ENCODE measurements at places on chromosomes 12 and 14.

- no peak for DNase-seq
Observed at GRCh38 chr12:75550401-75551240, 39.2 kb upstream of the KRR1 start.

DNA sequence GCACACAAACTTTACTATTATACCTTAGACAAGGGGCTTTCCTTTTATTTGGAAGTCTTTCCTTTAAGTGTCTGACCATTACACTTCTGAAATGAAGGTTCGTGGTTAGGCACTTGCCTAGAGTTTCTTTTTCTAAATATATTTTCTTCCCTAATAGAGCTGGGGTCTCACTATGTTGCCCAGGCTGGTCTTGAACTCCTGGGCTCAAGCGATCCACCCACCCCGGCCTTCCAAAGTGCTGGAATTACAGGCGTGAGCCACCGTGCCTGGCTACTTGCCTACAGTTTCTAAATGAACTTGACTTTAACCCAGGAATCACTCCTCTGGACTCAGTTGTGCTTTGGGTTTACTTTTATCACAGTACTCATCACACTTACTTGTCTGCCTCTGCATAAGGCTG is 57.6 kb downstream of the PEBP1 start:
- no peak for DNase-seq

DNA sequence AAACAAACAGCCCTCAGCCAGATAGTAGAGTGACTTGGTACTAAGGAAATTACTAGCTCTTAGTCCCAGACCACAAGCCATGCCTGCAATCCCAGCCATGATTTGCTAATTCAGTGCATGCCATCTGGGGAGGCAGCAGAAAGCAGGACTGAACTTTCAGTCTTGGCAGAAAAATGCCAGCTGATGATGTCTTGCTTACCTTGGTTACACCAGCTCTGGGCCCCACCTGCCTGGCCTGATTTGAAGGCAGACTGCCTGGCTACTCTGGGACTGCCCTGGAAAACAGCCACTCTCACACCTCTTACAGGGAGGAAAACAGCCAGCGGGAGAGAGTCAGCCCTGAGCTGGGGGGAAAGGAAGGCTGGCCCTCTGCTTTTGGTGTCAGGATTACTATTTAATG is 4.6 kb upstream of the UNC119B start:
- no peak for DNase-seq

- no peak for DNase-seq
Observed at GRCh38 chr14:52031781-52032180, 37.1 kb downstream of the NID2 start.

- DNase-seq, result no peak
Observed at GRCh38 chr14:56160088-56160487, 41.9 kb downstream of the PELI2 start.
